ENCODE measurements at places on chromosomes 16 and 17.

DNA sequence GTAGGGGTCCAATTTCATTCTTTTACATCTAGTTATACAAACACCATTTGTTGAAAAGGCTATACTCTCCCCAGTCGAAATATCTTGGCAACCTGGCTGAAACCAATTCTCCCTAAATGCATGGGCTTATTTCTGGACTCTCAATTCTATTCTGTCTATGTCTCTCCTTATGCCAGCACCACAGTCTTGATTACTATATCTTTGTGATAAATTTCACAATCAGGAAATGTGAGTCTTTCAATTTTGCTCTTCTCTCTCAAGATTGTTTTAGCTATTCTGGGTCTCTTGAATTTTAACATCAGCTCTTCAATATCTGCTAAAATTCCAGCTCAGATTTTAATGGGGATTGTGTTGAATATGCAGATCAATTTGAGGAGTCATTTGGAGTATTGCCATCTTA is 5.9 kb upstream of the TRIM25 start:
- DNase-seq: no peak

DNA sequence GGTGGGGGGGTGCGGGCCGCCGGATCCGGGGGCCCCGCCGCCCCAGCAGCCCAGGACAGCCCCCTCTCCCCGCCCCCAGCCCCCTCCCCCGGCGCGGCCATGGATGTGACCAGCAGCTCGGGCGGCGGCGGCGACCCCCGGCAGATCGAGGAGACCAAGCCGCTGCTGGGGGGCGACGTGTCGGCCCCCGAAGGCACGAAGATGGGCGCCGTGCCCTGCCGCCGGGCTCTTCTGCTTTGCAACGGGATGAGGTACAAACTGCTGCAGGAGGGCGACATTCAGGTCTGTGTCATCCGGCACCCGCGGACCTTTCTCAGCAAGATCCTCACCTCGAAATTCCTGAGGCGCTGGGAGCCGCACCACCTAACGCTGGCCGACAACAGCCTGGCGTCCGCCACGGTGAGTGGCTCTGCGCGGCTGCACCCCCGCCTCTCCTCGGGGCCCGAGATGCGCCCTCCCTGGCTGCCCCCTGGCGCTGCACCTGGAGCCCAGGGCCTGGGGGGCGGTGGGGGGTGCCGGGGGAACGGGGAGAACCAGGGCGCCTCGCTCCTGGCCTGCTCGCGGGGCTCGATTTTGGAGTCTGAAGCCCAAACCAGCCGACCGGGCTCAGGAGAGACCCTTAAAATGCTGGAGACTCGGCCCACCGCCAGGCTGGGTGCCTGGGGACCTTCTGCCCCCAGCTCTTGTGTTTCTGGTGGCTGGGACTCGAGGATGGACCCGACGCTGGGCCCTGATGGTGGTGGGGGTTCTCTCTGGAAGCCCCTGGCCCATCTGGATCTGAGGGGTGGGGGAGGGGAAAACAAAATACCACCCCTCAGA is 744 bp downstream of the CMIP start:
- DNase-seq: peak; percentile 73

GRCh38 chr17:40509626-40510327 is 8.4 kb upstream of the TNS4 start:
- no peak for DNase-seq

DNA sequence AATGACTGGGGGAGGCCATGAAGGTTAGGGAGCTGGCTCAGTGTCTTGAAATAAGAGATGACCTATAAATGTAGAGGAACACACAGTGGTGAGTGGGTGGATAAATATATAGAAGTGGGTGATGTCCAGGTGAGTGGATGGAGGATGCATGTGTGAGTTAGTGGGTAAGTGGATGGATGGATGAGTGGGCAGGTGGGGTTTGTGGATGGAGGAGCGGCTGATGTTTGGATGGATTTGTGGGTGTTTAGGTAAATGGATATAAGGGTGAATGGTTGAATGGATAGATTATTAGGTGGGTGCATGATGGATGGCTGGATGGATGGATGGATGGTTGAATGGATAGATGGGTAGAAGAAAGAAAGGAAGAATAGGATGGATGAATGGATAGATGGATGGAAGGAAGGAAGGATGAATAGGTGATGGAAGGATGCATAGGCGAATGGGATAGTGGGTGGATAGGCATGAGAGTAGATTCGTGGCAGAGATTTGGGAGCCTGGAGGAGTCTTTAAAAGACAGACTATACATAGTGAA is 19.1 kb upstream of the TAC4 start:
- DNase-seq: no peak

- DNase-seq: no peak
Measured at GRCh38 chr16:1763521-1764511, 7.5 kb downstream of the NME3 start.

DNA sequence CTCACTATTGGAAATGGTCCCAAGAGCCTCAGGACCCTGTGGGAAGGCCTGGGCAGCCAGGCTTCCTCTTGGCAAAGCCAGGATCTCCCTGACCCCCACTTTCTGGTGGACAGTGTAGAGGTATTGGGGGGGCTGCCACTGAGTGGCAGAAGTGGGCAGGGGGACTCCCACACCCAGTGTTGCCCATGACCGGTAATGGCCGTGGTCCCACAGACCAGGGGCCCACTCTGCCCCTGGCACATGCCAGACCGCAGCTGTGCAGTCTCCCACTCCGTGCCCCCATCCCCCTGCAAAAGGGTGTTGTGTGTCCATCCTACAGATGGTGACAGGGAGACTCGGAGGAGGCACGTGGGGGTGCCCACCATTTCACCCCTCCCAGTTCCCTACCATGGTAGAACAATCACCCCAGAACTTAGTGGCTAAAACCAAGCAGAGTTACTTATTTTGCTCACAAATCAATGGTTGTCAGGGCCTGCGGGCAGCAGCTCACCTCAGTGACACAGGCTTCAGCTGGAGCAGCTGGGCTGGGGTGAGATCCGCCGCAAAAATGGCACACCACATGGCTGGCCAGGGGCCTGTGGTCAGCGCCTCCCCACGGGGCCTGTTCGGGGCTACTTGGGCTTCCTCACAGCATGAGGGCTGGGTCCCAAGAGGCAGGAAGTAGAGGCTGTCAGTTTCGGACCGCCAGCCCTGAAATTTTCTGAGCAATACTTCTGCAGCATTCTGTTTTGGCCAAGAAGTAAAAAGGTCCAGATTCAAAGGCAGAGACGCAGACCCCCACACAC is 59.0 kb upstream of the ZNF469 start:
- no peak for DNase-seq

GRCh38 chr17:20982589-20983358 is 60.0 kb downstream of the USP22 start:
- DNase-seq: no peak

DNA sequence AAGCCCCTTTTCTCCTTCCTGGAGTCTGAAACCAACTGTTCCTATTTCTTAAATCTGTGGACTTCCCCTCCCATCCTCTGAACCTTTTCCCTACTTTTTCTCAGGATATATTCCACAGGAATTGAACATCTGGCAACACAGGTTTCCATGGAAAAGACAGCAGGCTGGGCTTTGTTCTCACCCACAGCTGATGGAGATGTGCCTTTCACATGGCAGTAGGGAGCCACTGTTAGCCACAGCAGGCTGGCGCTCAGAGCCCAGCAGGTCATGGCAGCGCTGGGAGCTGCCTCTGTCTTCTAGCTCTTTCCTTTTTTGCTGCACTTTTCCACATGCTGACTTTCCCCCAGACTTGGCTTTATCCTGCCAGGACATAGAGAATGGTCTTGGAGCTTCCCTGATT is 116.4 kb upstream of the NLRP1 start:
- no peak for DNase-seq

GRCh38 chr16:1367486-1368174 is 15.9 kb downstream of the GNPTG start:
- no peak for DNase-seq

GRCh38 chr16:78438219-78438618 is 338.8 kb downstream of the WWOX start:
- DNase-seq: no peak

DNA sequence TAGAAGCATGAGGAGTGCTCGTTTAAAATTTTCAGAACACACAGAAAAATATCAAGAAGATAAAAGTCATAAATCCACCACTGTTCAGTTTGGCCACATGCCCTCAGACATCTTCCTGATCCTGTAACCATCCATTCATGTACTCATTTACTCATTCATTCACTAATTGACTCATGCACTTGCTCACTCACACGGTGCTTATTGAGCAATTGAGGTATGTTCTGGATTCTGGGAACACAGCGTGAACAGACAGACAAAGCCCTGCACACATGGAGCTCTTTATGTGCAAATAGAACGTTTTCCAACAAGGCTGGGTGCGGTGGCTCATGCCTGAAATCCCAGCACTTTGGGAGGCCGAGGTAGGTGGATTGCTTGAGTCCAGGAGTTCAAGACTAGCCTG is 10.2 kb upstream of the NATD1 start:
- no peak for DNase-seq

DNA sequence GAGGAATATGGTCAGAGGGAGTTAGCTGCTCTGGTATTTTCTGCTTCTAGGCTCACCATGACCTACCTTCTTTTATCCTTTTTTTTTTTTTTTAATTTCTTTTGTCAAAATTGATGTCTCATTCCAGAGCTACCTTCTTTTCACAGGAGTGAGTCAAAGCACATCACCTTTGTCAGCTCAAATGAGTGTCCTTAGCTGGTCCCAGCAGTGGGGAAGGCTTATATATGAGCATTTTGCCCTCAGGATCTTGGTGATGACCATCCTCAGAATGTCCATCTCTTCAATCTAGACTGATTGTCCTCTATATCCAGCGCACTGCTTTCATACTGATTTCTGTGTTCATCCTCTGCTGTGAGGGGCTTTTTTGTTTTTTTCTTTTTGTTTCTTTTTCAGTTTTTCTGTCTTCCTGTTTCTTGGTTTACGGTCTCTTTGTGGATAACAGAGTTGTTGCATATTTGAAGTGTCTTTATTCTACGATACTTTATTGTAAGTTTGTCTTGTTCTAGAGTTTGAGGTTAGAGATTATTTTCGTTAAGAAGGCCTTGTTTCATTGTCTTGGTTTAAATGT is 24.9 kb downstream of the CBFB start:
- DNase-seq: no peak

- peak; percentile 53 for DNase-seq
Measured at GRCh38 chr17:5237541-5238016, 2.9 kb upstream of the SCIMP start.

DNA sequence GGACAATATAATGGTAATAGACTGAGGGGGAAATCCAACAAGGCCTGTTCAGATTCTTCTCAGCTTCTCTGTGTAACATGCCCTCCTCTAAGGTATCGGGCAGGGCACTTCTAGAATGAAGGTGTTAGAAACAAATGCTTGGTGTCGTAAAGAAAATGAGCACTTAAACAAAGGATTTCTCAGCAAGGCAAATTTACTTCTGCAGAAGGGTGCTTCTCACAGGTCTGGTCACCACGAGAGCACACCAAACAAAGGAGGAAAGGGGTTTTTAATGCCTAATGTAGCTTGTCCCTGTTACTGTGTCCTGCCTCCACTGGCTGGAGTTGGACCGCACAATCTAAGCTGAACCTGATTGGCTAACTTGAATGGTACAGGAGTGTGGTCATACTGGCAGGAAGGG is 642.6 kb upstream of the CDH8 start:
- no peak for DNase-seq

DNA sequence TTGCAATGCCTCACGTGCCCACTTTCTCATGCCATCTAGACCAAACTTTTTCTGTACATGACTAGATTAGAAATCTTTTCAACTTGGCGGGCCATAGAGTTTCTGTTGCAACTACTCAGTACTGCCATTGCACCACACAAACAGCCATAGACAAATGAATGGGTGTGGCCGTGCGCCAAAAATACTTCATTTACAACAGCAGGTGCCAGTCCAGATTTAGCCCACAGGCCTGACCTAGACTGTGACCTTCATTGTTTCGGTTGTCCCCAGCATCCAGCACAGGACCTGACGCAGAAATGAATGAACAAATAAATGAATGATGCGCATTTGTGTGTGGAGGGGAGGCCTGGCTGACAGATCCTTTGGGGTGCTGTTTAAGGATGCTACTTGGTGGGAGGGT is 14.3 kb upstream of the PDK2 start:
- DNase-seq: no peak

DNA sequence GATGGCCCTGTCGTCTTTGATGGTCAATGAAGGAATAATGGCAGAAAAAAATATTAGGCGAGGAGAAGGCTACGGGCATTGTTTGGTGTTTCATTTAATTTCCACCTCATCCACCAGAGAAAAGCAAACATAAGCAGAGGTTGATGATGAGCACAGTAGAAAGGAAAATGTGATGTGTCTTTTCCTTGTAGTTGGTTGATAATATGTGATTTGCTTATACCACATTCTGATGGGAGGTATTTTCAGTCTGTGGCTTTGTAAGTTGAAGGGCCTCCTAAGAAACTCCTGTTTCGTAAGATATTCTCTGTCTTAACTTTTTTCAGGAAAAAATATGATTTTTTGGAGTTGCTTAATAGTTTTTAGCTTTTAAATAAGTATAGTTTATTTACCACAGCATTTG is 215.7 kb downstream of the PRKCA start:
- DNase-seq: no peak

DNA sequence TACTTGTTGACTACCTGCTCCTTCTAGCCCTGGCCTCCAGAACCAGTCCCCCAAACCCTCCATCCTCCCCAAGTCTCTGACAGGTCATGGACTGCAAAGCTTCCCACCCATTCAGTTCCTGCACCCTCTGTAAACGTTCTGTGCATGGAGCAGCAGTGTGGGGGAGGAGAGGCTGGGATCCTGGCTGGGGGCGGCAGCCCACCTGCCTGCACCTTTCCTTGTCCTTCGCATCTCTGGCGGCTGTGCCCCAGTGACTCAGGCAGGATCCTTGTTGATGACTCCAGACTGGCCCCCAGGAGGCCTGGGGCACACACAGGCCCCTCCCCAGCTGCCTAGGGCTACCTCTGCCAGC is 1.6 kb upstream of the PKMYT1 start:
- no peak for DNase-seq

DNA sequence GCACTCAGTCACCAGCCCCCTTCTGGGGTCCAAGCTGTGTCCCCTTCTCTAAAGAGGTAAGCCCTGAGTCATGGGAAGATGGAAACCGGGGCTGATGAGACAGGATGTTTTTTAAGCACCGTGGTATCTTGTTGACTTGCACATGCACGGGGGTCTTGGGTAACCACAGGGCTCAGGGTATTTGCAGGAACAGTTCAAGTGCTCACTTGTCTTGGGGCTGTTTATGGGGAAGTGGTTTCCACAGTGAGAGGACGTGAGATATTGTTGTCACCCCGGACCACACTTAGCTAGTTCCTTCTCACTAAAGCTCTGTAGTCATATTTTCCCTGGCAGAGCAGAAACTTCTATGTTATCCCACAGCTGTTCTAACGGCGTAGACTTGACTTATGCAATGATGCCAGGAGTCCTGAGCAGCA is 7.7 kb downstream of the CCL3L1 start:
- DNase-seq: no peak

- DNase-seq: no peak
Measured at GRCh38 chr17:79137015-79137788, 62.6 kb downstream of the ENGASE start.

- no peak for DNase-seq
Measured at GRCh38 chr16:74321356-74321755, 24.7 kb downstream of the PSMD7 start.

All from Peyer's patch (tissue), 4 donors.